ENCODE measurements at places on chromosomes 3 and 15. TPM values are rescaled to one million over a fixed set of nuclear protein-coding genes. Genes with fewer than 3 reads are reported as not detected.
A peak's percentile ranks its signal among the peaks of the same experiment; 100 is the strongest.

The ACSBG1 gene
- 3.1 TPM for total RNA-seq

The CYP8B1 gene
- not detected for total RNA-seq

The PPP1R14D gene
- not detected for total RNA-seq

The MAP6D1 gene
- total RNA-seq = 5.3 TPM

The NDUFB4 gene
- total RNA-seq = 40.5 TPM

The PSTPIP1 gene
- 0.27 TPM for total RNA-seq

- DNase-seq = no peak
Measured at GRCh38 chr15:72764656-72765055, 18.9 kb downstream of the ADPGK start.

DNA sequence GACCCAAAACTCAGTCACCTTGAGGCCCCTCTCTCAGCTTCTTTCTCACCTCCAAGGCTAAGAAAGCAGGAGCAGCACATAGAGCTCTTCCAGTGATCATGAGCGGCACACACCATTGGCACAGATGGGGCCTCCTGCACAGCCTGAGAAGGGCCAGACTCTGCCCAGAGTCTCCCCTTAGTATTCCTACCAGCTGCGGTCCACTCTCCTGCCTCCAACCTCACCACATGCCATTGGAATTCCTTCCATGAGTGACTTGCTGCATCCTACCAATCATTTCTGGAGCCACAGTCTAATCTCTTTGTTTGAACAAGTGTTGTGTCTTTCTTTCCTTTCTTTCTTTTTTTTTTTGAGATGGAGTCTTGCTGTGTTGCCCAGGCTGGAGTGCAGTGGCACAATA, 39.3 kb downstream of the CDCP1 start:
- no peak for DNase-seq

GRCh38 chr3:108136561-108137459, 46.0 kb upstream of the CD47 start:
- DNase-seq = no peak

GRCh38 chr3:66177026-66177425, 43.8 kb upstream of the SLC25A26 start:
- peak; percentile 47 for DNase-seq

GRCh38 chr15:88479169-88479568, 11.7 kb downstream of the MRPS11 start:
- DNase-seq = no peak

DNA sequence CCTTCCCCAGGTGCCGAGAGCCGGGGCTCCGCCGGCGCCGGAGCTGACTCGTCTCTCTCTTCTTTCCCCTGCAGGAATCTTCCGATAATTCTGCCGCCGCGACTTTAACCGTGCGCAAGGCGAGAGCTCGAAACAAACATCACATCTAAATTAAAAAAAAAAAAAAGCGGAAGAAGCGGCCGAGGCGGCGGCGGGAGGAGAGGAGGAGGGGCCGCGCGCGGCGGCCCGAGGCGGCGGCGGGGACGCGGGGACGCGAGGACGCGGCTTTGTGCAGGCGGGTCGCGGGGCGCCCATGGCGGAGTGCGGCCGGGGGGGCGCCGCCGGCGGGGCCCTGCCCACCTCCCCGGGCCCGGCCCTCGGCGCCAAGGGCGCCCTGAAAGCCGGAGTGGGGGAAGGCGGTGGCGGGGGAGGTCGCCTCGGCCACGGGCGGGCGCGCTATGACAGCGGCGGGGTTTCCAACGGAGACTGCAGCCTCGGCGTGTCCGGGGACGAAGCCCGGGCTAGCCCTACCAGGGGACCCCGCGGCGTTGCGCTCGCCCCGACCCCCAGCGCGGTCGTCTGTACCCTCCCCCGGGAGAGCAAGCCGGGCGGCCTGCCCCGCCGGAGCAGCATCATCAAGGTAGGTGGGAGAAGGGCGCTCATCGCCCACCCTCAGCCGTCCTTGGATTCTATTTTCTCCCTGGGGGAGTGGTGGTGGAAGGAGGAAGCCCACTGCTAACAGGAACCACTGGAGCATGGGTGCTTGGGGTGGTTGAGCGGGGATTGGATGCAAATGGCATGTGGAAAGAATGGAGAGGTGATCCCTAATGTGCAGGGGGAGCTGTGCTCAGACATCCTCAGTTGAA, at the start of gene PLCL2:
PLCL2 (plus strand) TSS at position 208 of the 845 bp plus-strand sequence; CDS start at position 293, 85 bp downstream.
- peak; percentile 77 for DNase-seq

DNA sequence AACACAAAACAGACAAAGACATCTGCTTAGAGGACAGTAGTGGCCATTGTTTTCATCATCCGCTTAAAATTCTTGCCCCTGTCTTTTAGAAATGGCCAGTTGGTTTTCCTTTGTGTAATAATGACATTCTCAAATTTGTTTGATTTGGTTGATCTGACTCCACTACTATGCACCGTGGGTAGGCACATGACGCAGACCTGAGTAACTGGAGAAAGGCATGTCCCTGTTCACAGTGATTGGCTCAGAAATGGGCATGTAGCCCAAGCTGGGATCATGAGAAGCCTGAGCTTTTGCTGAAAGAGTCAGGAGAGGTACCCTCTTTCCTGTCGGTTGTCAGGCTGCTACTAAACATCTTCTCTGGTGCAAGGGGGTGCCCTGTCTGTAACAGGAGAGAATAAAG, 36.6 kb upstream of the MAGI1 start:
- no peak for DNase-seq

GRCh38 chr3:161221806-161222600, 892 bp downstream of the NMD3 start:
- peak; percentile 17 for DNase-seq

GRCh38 chr3:82004266-82004665, 242.8 kb upstream of the GBE1 start:
- no peak for DNase-seq

- DNase-seq = no peak
Measured at GRCh38 chr3:182908471-182908870, 71.9 kb downstream of the DCUN1D1 start.

GRCh38 chr3:185631508-185632206, 45.6 kb downstream of the SENP2 start:
- no peak for DNase-seq

DNA sequence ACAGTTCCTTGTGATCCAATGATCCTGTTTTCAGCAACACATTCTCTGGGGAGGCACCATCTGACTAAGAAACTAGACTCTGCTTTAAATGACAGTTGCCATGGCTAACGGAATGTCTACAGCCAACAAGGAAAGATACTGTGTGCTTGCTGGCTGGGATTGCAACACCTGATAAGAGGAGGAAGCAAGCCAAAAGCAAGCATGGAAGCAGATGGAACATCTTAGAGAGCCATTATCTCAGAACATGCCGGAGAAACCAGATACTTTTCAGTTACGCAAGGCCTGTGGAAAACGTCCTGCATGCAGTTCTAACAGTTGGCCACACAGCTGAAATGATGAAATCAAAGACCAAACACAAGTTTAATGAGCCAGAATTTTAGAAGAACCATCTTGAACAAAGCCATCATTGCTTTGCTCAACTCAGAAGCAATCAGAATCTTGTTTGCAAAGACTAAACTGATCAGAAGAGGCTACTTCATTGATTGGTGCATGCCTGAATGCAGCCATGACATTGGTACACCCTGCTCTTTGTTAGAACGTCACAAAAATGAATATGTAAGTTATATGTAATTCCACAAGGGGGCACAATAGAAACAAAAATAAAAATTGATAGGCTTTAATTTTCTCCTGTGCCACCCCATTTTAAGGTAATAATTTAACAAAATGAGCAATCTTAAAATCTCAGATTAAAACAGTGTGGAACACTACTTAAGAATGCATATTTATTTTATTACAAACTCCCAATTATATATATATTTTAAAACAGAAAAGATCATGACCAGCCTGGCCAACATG, 50.8 kb downstream of the GXYLT2 start:
- peak; percentile 34 for DNase-seq

DNA sequence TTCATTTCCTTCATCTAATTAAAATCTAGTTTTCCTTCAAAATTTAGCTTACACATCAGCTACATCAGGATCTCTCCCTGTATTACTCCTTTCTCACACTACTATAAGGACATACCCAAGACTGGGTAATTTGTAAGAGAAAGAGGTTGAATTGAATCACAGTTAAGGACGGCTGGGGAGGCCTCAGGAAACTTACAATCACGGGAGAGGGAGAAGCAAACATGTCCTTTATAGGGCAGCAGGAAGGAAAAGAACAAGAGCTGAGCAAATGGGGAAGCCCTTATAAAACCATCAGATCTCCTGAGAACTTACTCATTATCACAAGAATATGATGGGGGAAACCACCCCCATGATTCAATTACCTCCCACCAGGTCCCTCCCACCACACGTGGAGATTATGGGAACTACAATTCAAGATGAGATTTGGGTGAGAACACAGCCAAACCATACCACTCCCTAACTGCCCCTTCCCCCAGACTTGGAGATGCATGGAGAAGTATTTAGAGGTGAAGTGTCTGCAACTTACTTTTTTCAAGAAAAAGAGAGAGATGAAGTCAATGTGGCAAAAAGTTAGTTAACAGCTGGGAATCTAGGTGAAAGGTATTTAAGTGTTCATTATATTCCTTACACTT, 21.3 kb downstream of the PRTG start:
- DNase-seq = no peak

DNA sequence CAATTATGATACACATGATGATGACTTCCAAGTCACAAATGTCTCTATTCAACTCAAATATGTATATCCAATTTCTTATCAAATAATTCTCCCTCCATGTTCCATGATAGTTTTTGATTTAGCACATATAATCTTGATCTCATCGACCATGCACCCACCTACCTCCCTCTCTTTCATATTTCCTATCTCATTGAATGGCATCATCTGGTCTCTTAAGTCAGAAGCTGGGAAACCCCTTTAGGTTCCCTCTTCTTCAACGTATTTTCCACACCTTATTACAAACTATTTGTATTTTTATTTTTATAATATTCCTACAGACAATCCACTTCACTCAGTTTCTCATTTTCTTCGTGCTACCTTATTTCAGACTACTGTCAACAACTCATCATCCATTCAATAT, 56.9 kb upstream of the DPH6 start:
- DNase-seq = no peak

DNA sequence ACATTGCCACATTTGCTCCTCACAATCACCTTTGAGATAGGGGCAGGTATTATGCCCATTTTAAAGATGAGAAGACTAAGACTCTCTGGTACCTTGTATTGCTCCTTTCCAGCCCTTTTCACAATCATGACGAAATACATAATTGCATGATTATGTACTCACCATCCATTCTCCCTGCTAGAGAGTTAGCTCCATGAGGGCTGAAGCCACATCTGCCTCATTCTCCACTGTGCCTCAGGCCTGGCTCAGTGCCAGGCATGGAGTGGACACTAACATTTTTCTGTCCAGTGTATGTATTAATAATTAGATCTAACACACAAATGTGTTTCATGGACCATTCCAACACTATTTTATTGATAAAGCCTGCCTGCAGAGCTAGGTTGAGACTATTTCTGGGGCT, 191.4 kb downstream of the MINAR1 start:
- no peak for DNase-seq

Measured in cerebellum (tissue), 4 donors.